ENCODE measurements at places on chromosomes 16 and 17.

- no peak for DNase-seq
These were observed 1.4 kb downstream of the TBC1D24 start for GRCh38 chr16:2476345-2476720.

DNA sequence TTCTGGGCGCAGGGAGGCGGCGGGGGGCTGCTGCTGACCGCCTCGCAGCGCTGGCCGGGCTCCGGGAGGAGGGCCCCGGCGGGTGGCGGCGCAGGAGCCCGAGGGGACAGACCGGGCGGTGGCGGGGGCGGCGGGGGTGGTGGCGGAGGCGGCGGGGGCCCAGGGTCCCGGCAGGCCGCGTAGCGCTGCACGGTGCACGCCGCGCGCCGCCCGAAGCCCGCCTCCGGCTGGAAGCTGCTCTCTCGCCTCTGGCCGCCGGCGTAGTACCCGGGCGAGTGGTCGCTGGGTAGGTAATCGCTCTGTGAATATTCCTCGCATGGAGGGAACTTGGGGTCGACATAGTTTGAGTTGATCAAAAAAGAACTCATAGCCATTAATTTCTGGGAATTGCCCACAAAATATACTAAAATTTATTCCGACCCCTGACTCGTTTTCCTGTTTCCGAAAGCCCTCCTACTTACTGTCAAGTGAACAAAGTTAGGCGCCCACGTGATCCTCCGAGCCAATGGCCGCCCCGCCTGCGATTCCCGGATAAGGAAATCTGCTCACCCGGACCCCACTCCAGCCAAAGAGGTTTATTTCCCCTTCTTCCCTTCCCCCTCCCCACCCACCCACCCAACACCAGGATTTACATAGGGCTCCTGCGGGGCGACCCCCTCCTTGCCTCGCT is at the start of gene HOXB4:
Gene HOXB4 (minus strand): TSS at position 405 of the 670 bp plus-strand sequence. CDS start 31 bp downstream, at position 374.
- no peak for DNase-seq

GRCh38 chr16:81491541-81492188 is 47.1 kb downstream of the CMIP start:
- DNase-seq: no peak

GRCh38 chr17:36923814-36924221 is 13.5 kb upstream of the LHX1 start:
- DNase-seq: no peak

- no peak for DNase-seq
These were observed 54.6 kb downstream of the EPN2 start for GRCh38 chr17:19291646-19292376.

DNA sequence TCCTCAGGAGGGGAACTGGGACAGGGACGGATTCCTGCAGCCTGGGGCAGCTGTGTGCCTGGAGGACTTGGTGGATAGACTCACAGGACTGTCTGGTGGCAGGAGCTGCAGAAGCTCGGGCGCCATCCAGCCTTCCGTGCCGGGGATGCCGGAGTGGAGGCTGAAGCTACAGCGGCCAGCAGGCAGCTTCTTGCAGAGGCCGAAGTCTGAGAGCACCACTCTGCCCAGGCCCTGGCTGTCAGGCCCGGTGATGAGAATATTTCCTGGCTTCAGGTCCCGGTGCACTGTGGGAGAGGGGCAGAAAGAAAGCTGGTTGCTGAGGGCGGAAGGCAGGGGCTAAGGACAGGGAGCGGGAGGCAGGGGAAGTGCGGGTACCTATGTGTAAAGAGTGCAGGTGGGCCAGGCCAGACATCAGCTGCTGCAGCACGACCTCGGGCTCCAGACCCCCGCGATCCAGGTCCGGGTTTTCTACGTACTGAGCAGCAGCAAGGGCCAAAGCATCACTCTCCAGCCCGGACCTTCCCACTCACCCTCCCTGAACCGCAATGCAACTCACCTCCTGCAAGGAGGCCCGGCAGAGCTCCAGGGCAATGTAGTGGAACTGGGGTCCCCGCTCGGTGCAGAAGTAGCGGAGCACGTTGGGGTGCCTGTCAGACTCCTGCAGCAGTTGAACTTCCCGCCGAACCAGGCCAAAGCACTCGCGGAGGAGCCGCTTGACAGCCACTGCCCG is 16.1 kb downstream of the PLK1 start:
- DNase-seq: no peak

DNA sequence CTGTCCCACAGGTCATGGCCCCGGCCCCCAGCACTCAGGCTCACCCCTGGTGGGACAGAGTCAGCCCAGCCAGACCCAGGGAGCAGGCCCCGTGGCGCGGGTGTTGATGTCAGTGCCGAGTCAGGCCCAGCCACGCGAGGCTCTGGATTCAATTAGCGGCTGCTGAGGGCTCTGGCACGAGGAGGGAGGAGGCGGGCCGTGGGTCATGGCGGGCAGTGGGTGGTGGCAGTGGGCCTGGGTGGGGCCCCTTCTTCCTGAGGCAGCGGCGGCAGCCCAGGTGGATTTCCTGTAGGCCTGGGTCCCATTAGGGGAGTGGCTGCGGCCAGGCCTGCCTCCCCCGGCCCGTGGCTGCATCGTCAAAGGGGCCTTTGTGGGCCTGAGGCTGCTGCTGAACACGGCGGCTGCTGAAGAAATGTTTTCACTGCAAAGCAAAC is 12.9 kb downstream of the VASN start:
- DNase-seq: no peak

DNA sequence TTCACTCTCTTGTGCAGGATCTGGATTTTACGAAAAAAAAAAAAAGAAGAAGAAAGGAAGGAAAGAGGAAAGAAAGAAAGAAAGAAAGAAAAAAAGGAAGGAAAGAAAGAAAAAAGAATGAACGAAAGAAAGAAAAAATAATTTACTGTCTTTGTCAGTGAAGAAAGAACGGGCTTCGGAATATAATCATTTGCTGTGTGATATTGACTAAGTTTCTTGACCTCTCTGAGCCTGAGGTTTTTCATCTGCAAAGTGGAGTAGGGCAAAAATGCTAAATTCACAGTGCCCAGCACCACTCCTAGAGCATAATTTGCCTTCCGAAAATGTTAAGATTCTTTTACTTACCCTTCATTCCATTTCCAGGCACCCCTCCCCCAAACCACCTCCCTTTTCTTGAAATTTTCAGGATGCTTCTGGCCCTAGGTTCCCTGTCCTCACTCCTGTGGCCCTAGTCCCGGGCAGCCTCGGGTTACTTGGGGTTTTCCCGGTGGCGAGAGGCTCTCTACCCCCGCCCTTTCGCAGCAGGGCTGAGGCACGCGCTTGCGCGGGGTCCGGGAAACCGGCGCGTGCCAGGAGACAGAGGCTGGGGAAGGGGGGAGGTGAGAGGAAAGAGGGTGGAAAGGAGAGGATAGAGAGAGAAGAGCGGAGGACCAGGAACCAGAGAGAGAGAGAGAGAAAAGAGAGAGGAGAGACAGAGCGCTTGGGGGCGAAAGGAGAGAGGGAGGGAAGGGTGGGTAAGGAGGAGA is at the start of gene CNTNAP1:
Gene CNTNAP1 (plus strand): TSS at position 556 of the 746 bp plus-strand sequence. CDS start 299 bp downstream, outside the sequence.
- DNase-seq: no peak

DNA sequence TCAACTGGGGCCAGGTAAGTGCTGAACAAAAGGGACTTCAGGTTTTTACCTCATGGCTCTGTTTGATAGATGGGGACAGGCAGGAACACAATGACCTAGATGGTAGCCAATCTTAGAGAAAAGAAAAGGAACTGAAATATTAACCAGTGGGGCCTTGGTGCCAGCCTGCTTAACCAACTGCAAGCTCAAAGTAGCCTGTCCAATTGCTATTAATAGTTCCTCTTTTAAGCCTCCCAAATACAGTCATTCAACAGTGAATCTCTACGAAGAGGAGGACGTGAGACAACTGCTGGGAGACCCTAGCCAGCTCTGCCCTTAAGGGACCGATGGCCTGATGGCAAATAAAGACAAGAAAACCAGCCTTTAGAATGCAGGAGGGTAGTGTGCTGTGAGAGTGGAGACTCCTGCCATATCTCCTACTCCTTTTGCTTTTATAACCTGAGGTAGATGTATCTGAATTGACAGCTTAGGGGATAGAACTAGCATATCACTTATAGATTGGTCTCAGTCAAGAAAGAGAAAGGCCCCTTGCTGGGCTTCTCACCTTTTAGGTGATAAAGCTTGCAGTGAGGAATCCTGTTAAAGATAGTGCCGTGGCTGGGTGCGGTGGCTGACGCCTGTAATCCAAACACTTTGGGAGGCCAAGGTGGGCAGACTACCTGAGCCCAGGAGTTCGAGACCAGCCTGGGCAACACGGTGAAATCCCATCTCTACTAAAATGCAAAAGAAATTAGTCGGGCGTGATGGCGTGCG is 28.3 kb downstream of the ARSG start:
- DNase-seq: no peak

DNA sequence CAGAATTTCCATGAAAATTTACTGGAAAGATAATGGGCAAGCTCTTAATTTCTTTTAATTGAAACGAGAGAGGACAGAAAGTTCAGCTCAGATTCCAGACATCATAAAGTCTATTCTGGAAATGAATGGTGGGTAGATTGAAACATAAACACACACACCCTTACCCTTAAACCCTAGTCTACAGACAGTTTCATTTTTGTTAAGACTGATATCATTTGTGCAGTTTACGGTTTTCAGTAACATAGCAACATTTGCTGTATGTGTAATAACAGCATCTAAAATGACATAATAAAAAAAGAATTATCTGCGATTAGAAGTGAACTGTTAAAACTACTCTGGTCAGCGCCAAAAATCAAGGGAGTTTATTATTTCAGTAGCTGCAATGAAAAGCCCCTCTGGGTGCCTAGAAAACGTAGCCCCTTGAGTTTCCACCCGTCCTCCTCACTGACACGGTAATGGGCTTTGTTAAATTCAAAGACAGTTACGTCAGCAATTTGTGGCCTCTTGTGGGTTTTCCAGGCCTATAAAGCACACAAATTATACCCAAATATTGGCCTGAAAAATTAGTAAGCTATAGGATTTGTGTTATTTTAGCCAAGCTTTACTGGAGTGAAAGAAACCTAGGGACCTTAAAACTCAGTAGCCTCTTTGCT is 520.6 kb upstream of the SOX9 start:
- DNase-seq: no peak

GRCh38 chr17:57662041-57662440 is 83.1 kb downstream of the CCDC182 start:
- DNase-seq: peak; percentile 32

GRCh38 chr17:15928286-15928785 is 16.6 kb upstream of the ADORA2B start:
- no peak for DNase-seq

DNA sequence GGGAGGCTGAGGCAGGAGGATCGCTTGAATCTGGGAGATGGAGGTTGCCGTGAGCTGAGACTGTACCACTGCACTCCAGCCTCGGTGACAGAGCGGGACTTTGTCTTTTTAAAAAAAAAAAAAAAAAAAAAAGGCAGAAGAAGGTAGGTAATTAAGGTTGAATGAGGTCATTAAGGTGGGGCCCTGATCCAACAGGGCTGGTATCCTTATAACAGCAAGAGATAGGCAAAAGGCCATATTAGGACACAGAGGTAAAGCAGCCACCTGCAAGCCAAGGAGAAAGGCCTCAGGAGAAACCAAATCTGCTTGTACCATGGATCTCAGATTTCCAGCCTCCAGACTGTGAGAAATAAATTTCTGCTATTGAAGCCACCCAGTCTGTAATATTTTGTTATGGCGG is 60.3 kb downstream of the SPAG9 start:
- no peak for DNase-seq

GRCh38 chr17:47800686-47801085 is 20.9 kb downstream of the OSBPL7 start:
- no peak for DNase-seq

- no peak for DNase-seq
These were observed 45.1 kb downstream of the IRX6 start for GRCh38 chr16:55369151-55369550.

DNA sequence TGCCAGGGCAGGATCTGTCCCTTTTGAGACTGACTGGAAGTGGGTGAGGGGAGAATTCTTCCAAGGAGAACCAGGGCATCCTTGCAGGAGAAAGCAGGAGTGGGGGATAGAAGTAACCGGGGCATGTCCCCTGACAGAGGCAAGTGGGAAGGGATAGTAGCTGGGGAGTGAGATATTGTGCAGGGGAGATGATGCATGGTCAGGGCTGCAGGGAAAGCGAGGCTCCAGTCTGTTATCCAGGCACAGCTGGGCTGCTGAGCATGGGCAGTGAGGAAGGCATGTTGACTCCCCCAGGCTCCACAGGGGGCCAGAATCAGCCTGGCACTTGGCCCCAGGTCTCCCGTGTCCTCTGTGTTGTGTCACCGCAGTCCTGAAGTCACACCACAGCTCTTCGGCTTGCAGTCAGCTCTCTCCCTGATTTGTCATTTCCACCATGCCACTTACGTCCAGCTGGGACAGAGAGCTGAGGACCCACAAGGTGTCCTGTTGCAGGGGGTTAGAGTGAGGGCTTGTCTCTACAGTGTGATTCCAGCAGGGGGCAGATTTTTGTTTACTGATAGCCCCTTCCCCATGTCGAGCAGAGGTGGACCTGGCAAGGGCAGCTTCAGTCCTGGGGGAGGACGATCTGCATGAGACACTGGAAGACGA is 40.9 kb downstream of the B9D1 start:
- DNase-seq: no peak

- no peak for DNase-seq
These were observed 182.3 kb upstream of the GSE1 start for GRCh38 chr16:85430523-85431421.

DNA sequence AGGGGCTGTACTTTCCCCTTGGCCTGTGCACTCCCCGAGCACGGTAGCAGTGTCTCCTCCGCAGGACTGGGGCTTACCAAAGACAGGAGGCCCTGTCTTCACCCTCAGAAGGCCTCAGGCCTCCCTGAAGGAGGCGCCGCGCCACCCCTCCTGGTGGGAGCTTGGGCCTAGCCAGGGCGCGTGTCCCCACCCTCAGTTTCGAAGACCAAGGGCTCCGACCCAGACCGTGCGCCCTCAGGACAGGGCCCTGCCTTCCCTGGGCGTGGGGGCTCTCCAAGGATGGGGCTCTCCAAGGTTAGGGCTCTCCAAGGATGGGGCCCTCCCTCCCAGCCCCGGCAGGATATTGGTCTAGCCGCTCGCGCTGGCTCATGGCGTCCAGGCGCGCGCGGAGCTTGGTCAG is 11.8 kb downstream of the PLCD3 start:
- DNase-seq: no peak

- DNase-seq: no peak
These were observed 1.4 kb downstream of the COTL1 start for GRCh38 chr16:84616515-84616914.

DNA sequence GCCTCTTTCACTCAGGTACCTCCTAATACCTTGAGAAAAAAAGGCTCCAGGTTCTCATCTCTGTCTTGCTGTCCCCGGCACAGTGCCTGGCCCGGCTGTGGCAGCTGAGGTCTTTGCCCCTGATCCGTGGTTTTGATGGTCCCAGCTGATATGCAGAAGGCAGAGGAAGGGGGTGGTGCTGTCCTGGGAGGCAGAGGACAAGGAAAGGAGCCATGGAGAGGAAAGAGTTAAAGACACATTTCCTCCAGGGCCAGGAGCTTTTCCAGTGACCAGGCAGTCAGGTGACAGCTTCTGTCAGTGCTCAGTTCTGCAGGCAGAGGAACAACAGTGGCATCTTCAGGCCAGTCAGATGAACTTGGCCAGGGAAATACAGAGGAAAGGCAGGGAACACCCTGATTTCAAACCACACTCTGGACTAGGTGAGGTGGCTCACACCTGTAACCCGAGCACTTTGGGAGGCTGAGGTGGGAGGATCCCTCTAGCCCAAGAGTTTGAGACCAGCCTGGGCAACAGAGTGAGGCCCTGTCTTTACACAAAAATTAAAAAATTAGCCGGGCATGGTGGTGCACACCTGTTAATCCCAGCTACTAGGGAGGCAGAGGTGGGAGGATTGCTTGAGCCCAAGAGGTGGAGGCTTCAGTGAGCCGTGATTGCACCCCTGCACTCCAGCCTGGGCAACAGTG is 3.3 kb upstream of the COG1 start:
- no peak for DNase-seq

All from NCI-H187 treated with DMSO at 0.1 percent for 48 hours (cell line).